ENCODE measurements at places on chromosomes 11 and 22.
A peak's percentile ranks its signal among the peaks of the same experiment; 100 is the strongest.

DNA sequence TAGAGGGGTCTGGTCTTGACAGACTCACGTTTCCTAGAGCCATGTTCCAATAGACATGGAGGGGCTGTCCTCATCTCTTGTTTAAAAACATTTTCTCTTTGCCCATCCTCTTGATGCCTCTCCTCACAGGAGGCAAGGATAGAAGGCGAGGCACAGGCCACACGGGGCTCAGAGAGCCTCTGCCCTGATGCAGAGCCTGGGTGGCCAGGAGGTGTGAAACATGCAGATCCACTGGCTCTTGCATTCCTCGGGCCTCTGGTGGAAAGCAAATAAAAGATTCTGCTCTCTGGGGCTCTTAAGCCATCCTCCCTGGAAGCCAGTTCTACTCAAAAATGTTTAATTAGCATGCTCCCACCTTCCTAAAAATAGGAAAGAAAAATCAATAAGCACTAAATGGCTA is 43.6 kb upstream of the NTM start:
- DNase-seq, result no peak

DNA sequence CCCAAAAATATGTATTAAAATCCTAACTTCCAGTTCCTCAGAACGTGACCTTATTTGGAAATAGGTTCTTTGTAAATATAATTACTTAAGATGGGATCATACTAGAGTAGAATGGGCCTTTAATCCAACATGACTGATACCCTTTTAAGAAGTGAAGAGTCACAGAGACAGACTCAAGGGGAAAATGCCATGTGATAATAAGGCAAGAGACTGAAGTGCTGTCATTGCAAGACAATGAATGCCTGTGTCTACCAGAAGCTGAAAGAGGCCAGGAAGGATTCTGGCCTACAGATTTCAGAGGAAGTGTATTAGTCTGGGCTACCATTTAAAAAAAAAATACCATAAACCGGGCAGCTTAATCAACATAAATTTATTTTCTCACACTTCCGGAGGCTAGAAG is 85.9 kb upstream of the LRRC55 start:
- no peak for DNase-seq

DNA sequence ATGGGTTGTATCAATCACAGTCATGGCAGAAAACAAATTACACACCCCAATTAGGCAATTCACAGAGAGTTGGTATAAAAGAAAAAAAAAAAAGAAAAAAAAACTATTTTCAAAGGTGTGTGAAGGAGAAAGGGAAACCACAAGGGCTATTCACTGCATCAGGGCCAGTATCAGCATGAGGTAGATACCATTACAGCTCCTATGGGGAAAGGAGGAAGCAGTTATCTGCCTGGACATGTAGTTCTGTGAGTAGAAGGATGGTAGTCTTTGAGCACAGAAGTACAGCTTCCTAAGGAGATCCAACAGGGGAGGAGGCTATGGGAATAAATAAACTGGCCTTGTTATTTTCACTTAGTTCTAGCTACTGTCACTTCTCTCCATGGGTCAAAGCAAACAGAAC is 746.1 kb downstream of the LUZP2 start:
- DNase-seq, result peak; percentile 35

GRCh38 chr11:68582416-68583040 is 101.8 kb upstream of the GAL start:
- no peak for DNase-seq

DNA sequence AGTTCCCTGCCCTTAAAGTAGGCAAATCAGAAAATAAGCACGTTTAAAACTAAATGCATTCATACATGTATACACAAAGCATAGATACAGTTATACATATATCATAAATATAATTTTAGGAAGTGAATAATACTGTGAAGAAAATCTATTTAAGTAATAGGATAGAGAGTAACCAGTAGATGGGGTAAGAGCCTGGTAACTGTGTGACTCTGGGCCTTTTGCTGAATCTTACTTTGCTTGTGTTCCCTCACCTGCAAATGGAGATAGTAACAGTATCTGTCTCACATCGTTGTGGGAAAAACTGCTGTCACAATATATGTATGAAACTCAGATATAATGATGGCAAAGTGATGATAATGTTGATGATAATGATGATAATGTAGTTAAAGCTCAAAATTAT is 29.9 kb downstream of the MS4A2 start:
- DNase-seq, result no peak

DNA sequence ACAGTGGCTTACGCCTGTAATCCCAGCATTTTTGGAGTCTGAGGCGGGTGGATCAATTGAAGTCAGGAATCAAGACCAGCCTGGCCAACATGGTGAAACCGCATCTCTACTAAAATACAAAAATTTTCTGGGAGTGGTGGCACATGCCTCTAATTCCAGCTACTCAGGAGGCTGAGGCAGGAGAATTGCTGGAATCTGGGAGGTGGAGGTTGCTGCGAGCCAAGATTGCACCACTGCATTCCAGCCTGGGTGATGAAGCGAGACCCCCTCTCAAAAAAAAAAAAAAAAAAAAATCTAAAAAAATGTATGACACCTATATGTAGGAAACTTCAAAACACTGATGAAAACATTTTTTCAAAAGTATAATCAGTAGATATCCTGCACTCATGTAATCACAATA is 242.7 kb upstream of the CHORDC1 start:
- DNase-seq, result no peak

DNA sequence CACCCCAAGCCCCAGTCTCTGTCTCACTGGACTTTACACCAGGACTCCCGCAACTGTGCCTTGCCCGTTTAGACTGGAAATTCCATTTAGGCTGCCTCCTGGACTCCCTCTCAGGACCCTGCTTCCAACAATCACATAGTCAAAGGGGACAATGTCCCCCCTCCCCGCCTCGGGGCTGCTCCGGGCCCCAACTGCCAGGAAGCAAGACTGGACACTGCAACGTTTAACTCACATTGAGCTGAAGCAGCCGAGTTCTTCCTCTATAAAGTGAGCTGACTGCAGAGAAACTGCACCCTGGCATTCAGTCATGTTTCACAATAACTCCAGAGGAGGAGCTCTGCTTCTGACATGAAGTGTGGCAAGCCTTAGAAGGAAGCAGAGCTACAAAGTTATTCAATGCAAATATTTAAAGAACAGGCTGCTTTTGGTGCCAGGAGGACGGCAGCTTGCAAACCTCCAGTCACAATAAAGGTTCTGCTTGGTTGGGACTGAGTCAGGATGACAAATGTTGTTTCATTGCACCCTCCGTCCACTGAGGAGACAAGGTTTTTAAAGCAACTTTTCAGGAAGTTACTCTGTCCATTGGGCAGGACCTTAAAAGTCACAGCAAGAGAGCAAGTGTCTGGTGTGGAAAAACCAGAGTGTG is 19.9 kb downstream of the PACSIN2 start:
- DNase-seq, result no peak

DNA sequence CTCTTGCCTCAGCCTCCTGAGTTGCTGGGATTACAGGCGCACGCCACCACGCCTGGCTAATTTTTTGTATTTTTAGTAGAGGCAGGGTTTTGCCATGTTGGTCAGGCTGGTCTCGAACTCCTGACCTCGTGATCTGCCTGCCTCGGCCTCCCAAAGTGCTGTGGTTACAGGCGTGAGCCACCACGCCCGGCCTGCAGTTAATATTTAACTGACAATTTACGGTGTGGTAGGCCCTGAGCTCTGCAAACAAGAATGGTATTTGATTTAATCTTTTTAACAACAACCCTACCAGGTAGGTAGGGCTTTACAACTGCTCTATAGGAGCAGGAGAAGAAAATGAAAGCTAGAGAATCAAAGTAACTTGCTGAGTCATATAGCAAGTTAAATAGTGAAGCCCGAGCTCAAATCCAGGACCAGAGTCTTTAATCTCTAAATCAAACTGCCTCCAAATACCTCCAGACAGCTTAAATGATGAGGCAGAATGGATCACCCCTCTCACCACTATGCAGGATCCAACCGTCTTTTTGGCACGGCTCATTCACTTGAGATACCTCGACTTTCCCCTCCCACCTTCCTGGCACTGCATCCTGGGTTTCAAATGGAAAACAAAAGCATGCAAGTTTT is 9.4 kb downstream of the UEVLD start:
- no peak for DNase-seq

DNA sequence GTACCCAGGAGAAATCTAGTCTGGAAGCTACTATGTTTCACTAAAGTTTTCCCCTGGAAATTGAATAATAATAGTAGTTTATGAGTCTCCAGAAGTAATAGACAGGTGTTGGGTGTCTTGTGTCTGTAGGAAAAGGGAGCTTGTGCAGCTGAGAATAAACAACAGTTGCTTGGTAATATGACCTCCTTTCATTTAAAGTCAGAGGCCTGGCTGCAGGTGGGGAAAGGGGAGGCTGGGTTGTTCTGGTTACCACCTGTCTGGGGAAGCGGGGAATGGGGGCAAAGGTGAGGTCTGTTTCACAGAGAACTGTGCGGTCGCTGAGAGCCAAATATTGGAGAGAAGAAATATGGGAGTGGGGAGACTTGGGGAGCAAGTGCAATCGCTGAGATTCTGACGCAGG is 3.3 kb upstream of the GRAMD1B start:
- DNase-seq, result no peak

DNA sequence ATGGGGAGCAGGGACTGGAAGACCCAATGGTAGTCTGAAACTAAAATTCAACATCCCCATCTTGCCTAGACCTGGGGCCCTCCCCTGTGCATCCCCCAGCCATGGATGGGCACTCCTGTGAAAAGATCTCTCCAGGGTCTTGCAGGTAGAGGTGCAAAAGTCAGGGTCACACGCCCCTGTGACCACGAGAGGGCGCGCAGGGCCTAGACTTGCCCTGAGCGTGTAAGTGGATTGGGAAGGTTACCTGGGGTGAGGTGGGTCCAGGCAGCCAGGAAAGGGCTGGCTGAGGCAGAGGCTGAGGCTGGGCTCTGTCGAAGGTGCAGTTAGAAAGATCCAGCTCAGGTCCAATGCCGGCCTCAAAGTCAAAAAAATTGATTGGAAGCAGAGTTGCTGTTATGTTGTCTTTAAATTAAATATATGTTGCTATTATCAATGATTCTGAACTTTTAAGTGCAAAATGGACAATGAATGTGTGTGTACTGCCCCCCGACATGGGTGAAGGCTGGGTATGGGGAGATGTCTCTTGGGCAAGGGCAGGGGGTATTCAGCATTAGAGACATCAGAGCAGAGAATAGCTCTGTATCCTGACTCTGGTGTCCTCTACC is 4.8 kb upstream of the POU2F3 start:
- DNase-seq, result no peak

- DNase-seq, result no peak
Observed at GRCh38 chr11:129989149-129989813, 13.4 kb downstream of the PRDM10 start.

DNA sequence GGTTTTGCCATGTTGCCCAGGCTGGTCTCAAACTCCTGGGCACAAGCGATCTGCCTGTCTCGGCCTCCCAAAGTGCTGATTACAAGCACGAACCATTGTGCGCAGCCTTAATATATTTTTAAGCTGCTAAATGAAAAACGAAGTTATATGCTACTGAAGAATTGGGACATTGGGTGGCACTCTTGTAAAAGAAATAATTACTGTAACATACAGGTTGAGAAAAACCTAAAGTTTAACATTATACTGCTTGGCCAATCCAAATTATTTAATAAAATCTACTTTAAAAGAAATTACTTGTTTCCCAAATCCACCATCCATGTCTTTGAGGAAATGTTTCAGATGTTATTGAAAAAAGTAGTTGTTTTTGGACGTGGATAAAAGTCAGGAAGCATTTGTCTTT is 37.9 kb upstream of the ARHGAP32 start:
- no peak for DNase-seq

DNA sequence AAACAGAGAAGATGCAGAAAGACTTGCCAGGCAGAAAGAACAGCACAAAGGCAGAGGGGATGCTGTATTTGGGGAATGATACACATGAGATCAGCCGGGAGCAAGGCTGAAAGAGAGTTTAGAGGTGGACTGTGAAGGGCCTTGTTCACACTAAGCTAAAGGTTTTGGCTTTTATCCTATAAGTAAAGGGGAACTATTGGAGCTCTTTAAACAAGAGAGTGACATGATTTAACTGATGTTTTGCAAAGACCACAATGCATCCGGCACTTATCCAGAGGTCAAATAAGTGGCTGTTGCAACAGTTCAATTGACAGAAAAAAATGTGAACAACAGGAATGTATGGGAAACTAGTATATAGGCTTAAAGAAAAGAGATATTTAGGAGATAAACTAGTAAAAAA is 64.7 kb upstream of the RRAS2 start:
- DNase-seq, result no peak

DNA sequence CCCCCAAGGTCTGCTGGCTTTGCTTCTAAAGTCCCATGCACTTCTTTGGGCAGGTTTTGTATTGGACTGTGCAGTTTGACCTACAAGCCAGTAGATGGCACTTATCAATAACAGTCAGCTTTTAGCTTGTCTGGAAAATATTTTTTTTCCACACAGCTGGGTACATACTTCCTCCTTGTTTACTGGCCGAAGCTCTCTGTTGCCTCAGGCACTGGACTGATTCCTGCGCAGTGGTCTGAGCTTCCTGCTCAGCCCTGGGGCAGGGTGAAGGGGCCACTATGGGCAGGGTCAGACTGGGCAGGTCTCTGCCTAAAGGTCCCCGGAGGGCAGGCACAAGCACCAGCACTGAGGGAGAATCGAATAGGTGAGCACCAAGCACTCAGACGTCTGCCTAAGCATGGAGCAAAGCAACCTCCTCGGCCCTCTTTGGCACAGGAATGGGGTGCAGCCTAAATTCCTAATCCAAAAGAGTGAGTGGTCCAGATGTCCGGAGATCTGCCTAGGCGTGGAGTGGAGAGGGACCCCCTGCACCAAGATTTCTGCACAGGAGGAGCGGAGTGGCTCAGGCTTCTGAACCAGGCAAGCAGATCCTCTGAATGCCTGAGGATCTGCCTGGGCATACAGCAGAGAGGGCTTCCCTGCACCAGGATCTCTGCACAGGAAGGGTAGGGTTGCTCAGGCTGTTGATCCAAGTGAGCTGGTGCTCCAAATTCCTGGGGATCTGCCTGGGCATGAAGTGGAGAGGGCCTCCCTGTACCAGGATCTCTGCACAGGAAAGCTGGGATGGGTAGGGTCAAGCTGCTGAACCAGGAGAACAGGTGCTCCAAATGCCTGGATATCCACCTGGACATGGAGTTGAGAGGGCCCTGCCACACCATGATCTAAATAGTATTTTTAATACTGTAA is 105.9 kb upstream of the C11orf58 start:
- no peak for DNase-seq

GRCh38 chr11:65849366-65849765 is 8.6 kb downstream of the CFL1 start:
- no peak for DNase-seq

GRCh38 chr11:2828585-2829330 is 56.8 kb downstream of the CDKN1C start:
- no peak for DNase-seq

DNA sequence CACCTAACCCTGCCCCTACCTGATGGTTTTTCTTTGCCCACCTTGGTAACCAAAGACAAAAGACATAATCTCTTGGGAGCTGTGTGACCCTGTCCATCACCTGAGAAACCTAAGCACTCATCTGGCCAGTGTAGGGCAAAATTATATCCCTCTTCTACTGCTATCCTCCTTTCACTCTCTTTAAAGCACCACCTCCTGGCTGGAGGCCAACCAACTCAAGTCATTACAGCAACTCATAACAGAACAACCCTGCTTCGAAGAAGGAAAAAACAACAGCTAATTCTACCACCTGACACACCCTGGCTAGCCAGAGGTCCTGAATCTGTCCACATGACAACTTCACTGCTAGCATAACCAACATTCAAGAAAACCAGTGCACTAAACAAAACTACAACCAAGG is 45.5 kb downstream of the GAS2 start:
- no peak for DNase-seq

- DNase-seq, result no peak
Observed at GRCh38 chr11:102799681-102800340, 1.9 kb upstream of the MMP1 start.

- DNase-seq, result no peak
Observed at GRCh38 chr11:27373856-27374602, 11.0 kb upstream of the CCDC34 start.

- DNase-seq, result no peak
Observed at GRCh38 chr22:40966726-40967085, 15.5 kb downstream of the RBX1 start.
